Stimulated activated CD8-positive, alpha-beta memory T cell treated with anti-CD3 and anti-CD28 coated beads, Interleukin-4, amount 100 ng/mL, for 1 hour (primary cell): ENCODE measurements at places on chromosomes 11 and 22.

DNA sequence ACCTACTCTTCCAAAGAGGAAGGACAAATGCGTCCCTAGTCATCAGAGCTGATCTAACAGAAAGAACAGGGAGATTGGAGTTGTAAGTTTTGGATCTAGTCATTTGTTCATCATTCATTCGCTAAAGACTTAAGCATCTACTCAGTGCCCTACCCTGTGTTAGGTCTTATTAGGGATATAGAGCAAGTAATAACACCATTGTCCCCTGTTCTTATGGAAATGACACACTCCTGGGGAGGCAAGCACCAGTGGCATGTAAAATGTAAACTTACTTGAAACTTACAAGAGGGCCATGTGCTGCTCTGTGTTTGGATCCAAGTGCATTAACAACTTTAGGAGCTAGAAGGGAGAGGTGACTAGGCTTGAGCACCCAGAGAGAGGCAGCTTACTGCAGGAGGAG is 61.9 kb downstream of the P4HA3 start:
- no peak for DNase-seq

DNA sequence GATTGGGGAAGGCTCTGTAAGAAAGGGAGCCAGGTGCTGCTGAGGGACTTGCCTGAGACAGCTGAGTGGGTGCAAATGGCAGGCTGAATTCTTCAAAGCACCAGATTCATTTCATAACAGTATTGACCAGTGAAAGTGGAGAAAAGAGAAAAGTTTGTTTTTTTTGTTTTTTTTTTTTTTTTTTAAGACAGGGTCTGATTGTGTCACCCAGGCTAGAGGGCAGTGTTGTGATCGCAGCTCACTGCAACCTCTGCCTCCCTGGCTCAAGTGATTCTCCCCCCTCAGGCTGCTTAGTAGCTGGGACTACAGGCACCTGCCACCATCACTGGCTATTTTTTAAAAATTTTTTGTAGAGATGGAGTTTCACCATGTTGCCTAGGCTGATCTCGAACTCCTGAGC is 494.0 kb downstream of the MIAT start:
- no peak for DNase-seq

DNA sequence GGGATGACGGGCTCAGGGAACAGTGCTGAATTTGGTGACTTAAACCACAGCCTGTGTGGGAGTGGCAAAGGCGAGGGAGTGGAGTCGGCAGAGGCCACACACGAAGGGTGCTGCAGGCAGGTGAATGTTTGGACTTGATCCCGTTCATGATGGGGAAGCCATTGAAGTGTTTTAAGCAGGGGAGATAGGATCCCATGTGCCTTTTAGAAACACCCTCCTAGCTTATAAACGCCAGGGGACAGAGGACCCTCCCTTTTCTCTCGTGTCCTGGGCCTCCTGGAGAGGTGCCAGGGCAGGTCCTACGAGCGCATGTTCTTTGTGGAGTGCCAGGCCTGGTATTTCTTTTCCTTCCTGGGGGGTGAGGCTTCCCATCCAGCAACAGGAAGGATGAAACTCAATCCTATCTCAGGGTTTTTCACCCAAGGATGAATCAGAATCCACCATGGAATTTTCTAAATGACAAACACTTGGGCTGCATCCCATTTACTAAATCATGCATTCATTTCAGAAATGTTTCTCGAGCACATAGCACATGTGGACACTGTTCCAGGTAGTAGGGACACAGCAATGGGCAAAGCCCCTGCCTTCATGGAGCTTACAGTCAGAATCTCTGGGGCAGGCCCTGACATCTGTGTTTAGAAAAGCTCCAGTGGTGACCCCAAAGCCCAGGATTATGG is 59.6 kb downstream of the CHRDL2 start:
- no peak for DNase-seq

DNA sequence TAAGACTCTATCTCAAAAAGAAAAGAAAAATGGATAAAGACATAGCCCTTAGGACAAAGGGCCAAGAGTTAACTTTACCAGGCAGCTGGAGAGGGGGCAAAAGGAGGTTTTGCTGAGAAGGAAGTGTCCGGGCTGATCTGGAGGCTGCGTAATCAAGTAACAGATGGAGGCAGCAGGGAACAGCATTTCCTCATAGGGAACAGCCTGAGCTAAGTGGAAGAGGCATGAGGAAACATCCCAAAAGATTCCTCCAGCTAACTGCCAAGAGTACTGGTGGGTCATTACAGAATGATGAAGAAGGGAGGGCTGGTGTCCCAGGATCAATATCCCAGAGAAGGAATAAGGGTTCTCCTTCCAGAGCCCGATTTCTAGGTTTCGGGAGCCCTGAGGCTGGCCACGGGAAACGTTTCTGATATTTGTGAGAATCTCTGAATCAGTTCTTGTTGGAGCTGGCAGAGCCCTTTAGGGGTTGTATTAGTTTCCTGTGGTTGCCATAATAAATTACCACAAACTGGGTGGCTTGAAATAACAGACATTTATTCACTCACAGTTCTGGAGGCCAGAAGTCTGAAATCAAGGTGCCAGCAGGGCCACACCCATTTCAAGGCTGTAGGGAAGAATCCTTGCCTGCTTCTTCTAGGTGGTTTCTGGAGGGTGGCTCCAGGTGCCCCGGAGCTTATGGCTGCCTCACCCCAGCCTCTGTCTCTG is 21.2 kb downstream of the LIF start:
- DNase-seq, result no peak

DNA sequence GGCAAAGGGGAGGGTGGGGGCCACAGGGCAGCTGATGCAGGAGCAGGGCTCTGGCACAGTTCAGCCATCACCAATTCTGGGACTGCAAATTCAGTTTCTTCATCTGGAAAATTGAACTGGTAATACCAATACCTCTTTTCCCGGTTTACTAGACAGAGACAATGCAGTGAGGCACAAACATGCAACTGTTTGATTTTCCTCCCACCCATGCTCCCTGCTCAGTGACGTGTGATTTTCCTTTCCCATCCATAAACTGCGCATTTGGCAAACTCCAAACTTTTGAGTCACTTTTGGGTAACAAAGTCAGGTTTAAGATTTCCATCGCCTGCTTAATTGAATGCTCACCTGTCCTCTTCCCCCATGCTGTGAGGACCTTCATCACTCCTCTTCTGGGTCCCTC is 23.2 kb downstream of the P2RY2 start:
- DNase-seq, result no peak

DNA sequence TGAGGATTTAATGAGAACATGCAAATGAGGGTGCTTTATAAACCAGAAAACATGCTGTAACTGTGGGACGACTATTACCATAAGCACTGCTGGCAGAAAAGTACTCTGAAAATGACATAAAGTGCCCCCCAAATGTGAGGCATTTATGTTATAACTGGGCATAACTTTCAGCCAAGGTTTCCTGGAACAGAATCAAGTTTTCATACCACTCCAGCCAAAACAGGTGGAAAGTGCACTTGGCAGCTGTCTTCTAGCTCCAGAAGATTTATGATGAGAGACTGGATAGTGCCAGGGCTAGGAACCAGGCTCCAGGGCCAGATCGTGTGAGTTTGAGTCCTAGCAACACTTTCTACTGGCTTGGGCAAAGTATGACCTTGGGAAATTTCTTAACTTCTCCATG is 339.2 kb downstream of the TENM4 start:
- DNase-seq, result no peak

DNA sequence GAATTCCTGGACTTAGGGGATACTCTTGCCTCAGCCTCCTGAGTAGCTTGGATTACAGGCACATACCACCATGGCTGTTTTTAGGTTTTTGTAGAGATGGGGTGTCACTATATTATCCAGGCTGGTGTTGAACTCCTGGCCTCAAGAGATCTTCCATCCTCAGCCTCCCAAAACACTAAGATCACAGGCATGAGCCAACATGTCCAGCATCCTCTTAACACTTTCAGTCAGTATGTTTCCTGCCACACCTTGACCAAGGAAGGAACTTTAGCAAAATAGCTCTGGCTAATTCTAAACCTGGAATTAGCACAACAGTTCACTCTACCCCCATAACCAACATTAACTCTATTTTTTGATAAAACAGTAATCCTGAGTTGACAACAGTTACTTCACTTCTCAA is 27.2 kb upstream of the DNAJB7 start:
- no peak for DNase-seq

DNA sequence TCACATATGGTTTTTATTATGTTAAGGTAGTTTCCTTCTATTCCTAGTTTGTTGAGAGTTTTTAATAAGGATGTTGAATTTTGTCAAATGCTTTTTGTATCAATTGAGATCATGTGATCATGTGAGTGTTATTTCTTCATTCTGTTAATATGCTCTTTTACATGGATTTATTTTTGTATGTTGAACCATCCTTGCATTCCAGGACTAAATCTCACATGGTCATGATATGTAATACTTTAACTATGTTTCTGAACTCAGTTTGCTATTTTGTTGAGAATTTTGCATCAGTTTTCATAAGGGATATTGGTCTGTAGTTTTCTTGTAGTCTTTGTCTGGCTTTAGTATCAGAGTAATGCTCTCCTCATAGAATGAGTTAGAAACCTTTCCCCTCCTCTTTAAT is 43.2 kb downstream of the KCNQ1 start:
- DNase-seq, result no peak

DNA sequence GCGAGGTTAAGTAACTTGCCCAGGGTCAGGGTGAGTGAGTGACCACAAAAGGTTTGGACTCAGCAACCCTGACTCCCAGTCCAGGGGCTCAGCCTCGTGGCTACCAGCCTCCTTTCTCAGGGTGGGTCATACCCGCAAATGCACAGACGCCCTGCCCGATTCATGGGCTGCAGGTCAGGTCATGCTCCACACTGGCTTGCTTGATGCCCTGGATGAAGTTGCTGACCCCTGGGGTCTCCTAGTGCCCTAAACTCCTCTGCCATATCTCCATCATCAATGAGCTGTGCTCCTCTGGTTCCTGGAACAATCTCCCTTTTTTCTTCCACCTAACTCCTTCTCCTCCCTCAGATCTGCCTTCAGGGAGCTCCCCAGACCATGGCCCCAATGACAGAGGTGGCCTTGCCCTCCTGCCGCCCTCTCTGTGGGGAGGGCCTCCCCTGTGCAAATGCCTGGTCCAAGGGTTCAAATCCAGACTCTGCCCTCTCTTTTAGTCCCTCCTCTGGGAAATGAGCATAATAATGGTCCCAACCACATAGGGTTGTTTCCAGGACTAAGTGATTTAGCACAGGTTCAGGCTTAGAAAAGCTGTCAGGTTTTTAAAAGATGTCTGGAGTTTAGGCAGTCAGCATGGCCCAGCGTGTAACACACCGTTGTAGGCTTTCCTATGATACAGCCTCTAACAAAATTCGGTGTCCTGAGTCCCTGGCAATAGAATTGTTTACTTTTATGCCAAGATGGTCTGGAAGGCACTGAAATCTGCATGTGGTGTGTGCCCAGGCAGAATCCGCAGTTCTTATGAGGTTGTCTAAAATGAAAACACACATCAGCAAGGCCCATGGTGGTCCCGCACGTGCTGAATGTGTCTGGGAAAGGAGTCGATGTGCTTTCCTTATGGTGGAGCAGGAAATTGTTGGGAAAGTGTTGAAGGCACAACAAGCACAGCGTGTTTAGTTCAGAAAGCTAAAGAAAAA is 63.6 kb downstream of the CD82 start:
- no peak for DNase-seq

DNA sequence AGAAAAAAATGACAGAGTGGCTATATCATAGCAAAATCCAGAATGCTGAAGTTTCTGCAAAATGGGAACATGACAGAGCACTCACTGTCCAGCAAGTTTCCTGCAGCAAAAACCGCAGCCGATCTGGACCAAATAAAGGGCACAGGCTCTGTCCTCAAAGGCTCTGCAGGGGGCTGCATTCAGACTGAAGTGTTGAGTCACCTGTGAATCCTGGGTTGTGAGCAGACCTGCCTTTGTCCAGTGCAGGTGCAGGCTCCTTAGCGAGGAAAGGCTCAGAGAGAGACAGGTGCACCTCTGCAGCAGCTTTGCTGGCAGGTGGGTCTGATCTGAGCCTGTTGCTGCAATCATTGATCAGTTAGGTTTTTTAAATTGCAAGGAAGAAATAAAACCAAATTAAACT is 29.3 kb upstream of the NFAM1 start:
- no peak for DNase-seq

GRCh38 chr22:19597399-19597735 is 73.2 kb upstream of the CLDN5 start:
- DNase-seq, result no peak

GRCh38 chr22:37275134-37275533 is 7.2 kb upstream of the CYTH4 start:
- no peak for DNase-seq

DNA sequence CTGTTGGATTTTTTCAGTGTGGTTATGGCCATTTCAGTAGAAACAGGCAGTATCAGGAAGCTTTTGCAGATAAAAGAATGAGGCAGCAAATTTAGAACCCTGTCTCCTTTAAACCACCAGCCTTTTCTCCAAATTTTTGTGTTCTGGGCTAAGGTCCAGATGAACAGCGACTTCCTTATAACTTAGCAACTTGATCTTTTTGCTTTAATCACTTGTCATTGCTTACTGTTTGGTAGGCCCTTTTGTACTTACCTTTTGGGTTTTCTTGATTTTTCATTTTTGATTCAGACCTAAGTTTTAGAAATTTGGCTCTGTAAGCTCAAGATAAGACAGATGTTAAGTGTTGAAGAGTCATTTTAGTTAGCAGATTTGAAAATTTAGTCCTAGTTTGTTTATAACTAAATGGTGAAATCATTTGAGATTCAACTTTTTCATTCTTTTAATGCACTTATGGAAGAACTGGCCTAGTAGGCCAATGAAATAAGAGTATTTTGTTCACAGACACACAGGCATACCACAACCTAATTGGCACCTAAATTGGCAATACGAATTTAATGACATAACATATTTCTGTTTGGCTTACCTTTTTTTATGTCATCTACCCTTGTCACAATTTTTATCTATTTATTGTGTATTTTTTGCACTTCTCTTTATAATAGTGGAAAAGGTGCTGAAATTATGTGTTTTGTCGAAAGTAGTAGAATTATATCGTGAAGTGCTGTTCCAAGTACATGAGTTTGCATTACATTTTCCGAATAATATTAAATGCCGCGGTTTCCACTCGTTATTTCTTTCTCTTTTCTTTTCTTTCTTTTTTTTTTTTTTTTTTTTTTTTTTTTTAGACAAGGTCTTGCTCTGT is 2.1 kb downstream of the RTN3 start:
- no peak for DNase-seq

DNA sequence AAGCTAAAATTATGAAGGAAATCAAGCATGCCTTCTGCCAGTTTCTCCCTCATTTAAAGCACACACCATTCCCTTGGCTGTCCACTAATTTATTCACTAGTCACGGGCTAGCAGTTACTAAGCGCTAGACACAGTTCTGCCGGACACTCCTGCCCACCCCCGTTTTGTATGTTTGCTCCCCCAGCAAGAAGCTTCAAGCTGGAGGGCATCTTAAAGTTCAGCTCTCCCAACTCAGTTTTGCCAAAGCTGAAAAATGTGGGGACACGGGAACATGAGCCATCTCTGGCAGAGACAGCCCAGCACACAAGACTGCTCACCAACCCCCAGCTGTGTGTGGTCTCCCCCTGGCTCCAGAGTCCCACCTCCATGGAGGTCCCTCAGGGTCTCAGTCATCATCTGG is 263.6 kb downstream of the BRD1 start:
- DNase-seq, result no peak

GRCh38 chr11:46889251-46889650 is 29.1 kb downstream of the LRP4 start:
- no peak for DNase-seq

GRCh38 chr11:63945477-63946163 is 6.8 kb downstream of the NAA40 start:
- DNase-seq, result no peak

GRCh38 chr11:90704510-90704909 is 481.7 kb upstream of the CHORDC1 start:
- DNase-seq, result no peak

- DNase-seq, result no peak
Measured at GRCh38 chr11:107018902-107019493, 722 bp upstream of the GUCY1A2 start.
